ENCODE measurements at places on chromosomes 6 and 20.

GRCh38 chr6:3455147-3455568 is 1.7 kb downstream of the SLC22A23 start:
- DNase-seq: peak; percentile 50

- DNase-seq: no peak
Observed at GRCh38 chr6:44614396-44614795, 226.9 kb downstream of the CDC5L start.

DNA sequence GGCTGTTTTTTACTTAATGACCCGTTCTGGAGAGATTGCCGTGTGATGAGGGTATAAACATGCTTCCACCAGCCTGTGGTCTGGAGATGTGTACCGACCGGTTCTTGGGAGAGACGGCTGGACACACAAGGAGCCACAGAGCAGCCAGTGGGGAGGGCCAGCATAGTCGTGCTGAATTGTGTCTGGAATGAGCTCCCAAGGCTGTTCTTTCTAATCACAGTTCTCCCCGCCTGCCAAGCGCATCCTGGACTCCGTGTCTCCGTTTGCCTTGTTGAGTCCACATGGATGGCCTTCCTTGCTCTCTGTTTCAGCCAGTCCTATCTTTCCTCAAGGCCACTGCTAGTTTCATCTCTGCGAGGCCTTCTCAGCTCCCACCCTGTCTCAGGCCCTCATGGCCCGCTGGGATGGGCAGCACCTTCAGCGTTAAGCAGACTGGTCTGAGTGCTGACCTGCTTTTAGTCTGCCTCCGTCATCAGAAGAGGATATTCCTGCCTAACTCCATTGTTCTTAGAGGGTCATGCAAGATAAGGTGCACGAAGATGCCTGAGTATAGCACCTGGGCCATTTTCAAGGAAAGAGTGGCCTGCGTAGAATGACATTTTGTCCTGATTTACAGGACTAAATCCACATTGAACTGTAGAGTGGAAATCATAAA is 20.6 kb downstream of the MANBAL start:
- DNase-seq: no peak

DNA sequence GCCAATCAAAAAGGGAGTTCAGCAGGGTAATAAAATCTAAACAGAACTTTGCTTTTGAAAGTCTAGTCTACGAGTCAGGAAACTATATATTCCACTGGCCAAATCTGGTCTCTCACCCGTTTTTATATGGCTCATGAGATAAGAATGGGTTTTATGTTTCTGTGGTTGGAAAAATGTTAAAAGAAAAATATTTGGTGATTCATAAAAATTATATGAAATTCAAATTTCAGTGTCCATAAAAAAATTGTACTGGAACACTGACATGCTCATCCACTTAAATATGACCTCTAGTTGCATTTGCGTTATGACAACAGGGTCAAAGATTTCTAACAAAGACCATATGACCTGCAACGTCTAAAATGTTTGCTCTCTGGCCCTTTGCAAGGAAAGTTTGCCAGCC is 22.3 kb upstream of the LAMP5 start:
- DNase-seq: no peak

- DNase-seq: no peak
Observed at GRCh38 chr6:134177236-134177635, 124.8 kb upstream of the SLC2A12 start.
